Activated T-cell treated with anti-CD3 and anti-CD28 coated beads for 4 hours (primary cell): ENCODE measurements at places on chromosomes 13 and 19.

DNA sequence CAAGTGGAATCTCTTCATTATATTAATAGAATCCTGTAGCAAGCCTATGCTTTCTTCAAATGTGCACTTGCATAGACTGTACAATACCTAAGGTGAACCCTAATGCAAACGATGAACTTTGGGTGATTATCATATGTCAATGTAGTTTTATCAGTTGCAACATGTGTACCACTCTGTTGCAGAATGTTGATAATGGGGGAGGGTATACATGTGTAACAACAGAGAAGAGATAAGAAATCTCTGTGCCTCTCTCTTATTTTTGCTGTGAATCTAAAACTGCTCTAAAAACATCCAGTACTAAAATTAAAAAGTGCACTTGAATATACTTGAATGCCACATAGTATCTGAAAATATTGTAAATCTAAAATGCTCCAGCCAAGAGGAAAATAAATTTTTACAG is 820.8 kb upstream of the MIR17HG start:
- DNase-seq, result no peak

DNA sequence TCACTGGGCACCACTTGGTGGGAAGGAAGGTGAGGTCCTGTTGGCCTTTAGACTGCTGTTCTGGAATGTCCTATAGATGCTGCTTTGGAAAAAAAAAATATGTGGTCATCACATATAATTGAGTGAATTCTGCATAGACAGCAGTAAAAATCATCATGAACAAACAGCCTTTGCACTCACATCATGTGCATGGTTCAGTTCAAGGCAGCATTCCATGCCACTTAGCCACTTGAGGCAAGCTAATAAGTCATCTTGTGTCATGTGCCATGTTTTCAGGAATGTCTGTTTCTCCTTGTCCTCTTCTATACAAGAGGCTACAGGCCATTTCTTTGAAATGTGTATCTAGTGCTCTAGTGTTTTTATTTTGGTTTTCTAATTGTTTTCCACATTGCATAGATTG is 43.9 kb upstream of the TSC22D1 start:
- DNase-seq, result no peak

- DNase-seq, result no peak
These were observed 11.9 kb downstream of the ZNF787 start for GRCh38 chr19:56109226-56109625.

GRCh38 chr13:91655731-91656130 is 257.3 kb downstream of the GPC5 start:
- no peak for DNase-seq

- DNase-seq, result no peak
These were observed 208.4 kb upstream of the RXFP2 start for GRCh38 chr13:31530922-31531321.

DNA sequence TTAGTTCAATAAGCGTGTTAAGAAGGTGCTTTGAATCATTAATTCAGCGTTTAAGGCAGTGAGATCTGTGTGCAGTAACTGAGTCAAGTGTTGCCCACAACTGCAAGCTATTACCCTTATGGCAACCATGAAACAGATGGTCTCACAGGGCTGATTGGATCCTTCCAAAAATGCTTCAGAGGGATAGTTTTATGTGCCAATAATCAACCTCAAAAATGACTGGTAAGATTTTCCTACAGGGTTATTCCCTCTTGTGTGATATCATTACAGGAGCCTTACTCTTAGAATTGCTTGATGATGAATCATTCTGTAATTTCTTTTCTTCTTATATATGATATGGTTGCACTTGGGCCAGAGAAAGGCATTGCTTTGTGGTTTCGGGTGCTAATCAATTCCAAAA is 1299.2 kb upstream of the ATXN8OS start:
- DNase-seq, result no peak

- DNase-seq, result no peak
These were observed 391.9 kb downstream of the IRS2 start for GRCh38 chr13:109394311-109394988.

- no peak for DNase-seq
These were observed 6.4 kb downstream of the TLE5 start for GRCh38 chr19:3055741-3056416.

GRCh38 chr13:78241278-78241919 is 322.8 kb upstream of the EDNRB start:
- no peak for DNase-seq

DNA sequence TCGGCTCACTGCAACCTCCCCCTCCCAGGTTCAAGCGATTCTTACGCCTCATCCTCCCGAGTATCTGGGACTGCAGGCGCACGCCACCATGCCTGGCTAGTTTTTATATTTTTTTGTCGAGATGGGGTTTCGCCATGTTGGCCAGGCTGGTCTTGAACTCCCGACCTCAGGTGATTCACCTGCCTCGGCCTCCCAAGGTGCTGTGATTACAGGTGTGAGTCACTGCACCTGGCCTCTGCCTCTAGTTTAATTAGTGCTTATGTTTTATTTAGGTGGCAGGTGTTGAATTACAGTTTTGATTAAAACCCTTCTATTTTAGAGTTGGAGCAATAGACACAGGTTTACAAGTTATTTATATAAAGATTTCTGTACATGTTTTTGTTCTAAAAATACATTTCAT is 42.8 kb downstream of the ATP11A start:
- DNase-seq, result no peak

GRCh38 chr13:21219036-21219381 is 42.6 kb downstream of the MRPL57 start:
- DNase-seq, result no peak

GRCh38 chr19:49758292-49758691 is 4.8 kb downstream of the TSKS start:
- DNase-seq, result no peak

- DNase-seq, result no peak
These were observed 6.9 kb downstream of the GPR180 start for GRCh38 chr13:94608586-94608985.

GRCh38 chr19:1445185-1445931 is 4.6 kb upstream of the APC2 start:
- peak; percentile 70 for DNase-seq

DNA sequence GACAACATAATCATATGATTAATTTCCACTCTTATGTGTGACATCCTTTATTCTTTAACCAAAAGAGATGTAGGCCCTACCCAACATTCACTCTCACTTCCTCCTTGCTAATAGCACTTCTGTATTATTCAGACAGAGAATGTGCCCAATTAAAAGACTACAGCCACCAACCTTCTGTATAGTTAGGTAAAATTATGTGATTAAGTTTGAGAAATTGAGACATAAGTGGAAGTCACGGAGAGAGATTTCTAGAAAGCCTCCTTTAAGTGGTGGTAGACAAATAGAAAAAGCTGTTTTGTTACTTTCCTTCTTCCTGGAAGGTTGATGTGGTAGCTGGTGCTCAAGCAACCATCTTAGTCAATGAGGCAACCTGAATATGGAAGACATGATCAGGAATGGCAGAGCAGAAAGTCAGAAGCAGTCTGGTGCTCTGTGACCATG is 14.8 kb downstream of the EPSTI1 start:
- no peak for DNase-seq

GRCh38 chr13:55199134-55199533 is 1941.6 kb upstream of the PRR20A start:
- DNase-seq, result no peak

DNA sequence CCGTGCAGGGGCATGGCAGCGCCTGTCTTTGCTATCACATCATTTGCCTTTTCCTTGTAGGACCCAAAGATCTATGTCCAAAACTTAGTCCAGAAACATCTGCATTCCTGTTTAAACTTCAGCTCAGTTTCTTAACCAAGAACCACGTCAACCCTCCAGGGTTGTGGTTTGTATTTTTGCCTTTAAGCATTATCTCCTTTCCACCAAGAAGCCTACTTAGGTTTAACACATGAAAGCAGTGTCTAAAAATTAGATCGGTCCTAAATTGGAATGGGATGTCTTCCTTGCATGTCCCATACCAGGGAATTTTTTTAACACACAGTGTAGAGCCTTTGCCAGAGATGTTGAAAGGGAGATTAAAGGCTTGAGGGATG is 38.8 kb downstream of the DHRS12 start:
- DNase-seq, result no peak

DNA sequence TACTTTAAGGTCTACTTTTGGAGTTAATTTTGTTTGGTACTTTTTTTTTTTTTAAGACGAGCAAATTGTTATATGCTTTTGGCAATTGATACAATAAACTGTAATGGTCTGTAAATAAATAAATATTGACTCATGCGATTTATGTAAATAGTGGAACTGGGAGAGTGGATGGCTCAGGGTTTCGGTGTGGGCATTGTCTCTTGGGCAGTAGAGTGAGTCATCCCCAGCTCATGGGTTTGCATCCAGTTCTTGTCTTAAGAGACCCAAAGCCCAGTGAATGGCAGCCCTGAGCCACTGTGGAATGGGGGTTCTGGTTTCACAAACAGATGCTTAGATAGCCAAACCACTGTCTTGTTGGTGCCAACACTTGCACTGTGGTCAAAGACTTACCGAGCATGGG is 33.0 kb downstream of the FGF9 start:
- DNase-seq, result no peak

GRCh38 chr13:76936763-76937162 is 11.5 kb upstream of the ACOD1 start:
- no peak for DNase-seq

- peak; percentile 67 for DNase-seq
These were observed 4.8 kb downstream of the IER2 start for GRCh38 chr19:13154911-13155471.

GRCh38 chr19:39098365-39099269 is 14.4 kb downstream of the ACP7 start:
- no peak for DNase-seq

- no peak for DNase-seq
These were observed 73.9 kb upstream of the SLC10A2 start for GRCh38 chr13:103140001-103140671.
